Stimulated activated CD4-positive, alpha-beta T cell treated with anti-CD3 and anti-CD28 coated beads, Interleukin-1b, Interleukin-23, amount 100 ng/mL, for 1 hour (primary cell): ENCODE measurements at places on chromosomes 2 and 18.

DNA sequence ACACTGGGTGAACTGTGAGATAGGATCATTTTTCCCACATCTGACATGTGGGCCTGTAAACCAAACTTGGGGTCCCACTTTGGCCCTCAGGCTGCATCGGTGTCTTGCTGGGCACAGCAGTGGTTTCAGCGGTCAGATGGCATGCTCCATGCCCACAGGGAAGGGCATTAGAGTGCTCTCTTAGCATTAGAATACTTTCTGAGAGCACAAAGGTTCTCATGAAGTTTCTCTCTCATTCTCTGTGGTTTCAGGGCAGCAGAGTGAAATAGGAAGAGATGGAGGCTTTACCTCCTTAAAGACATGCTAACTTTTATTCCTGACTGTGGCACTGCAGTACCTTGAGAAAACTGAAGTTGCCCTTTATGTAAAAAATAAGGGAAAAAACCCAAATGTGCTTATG lies 36.6 kb upstream of the GATA6 start:
- no peak for DNase-seq

GRCh38 chr2:32768387-32769174 lies 140.7 kb downstream of the TTC27 start:
- no peak for DNase-seq

DNA sequence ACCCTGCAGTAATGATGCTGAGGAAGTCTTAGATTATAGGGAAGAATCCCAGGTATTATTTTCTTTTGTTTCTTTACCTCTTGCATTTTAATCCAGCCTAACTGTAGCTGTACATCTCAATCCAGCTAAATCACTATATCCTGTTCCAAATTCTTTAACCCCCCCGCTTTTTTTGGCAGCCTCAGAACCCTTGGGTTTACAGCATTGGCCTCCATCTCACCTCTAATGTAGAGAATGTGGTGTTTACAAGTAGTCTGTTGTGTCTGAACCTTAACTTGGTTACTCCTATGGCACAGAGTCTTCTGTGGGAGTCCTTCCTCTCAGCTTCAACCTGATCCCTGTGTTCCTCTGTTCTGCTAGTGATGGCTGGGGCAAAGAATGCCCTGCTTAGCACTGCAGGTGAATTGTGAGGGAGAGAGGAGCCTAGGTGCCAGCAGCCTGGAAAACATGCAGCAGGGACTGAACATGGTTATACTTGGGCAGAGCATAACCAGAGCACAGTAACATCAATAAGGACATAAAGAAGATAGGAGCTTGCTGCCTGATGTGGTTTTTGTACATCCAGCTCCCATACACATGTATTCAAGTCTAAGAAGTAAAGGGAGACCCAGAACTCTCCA lies 130.2 kb downstream of the FAM124B start:
- DNase-seq: no peak

GRCh38 chr18:3015204-3015592 lies 2.3 kb upstream of the LPIN2 start:
- no peak for DNase-seq

GRCh38 chr2:65940856-65941255 lies 494.1 kb upstream of the MEIS1 start:
- DNase-seq: no peak

DNA sequence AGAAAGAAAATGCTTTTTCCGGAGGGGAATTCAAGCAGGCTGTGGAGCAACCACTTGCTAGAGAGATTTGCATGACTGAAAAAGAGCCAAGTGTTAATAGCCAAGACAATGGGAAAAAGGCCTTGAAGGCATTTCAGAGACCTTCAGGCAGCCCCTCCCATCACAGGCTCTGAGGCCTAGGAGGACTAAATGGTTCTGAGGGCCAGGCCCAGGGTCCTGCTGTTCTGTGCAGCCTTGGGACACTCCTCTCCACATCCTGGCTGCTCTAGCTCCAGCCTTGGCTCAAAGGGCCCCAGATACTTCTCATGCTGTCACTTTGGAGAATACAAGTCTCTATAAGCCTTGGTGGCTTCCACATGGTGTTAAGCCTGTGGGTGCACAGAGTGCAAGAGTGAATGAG lies 81.8 kb downstream of the B3GNT2 start:
- DNase-seq: no peak

DNA sequence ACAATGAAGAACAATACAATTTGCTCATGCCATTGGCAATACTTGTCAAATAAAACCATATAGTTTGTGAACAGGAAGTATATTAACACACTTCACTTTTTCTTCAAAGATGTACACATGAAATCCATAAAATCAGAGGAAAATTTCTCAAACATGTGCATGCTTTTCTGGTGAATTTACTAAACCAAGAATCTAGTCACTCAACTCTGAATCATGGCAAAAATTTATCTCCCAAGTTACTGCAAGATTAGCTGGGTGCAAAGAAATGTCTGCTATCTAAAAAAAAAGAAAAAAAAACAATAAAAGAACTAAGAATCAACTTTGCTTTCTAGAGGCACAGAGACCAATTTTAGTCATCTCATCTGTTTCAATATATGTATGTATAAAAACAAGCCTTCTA lies 419.2 kb downstream of the NR4A2 start:
- DNase-seq: no peak

DNA sequence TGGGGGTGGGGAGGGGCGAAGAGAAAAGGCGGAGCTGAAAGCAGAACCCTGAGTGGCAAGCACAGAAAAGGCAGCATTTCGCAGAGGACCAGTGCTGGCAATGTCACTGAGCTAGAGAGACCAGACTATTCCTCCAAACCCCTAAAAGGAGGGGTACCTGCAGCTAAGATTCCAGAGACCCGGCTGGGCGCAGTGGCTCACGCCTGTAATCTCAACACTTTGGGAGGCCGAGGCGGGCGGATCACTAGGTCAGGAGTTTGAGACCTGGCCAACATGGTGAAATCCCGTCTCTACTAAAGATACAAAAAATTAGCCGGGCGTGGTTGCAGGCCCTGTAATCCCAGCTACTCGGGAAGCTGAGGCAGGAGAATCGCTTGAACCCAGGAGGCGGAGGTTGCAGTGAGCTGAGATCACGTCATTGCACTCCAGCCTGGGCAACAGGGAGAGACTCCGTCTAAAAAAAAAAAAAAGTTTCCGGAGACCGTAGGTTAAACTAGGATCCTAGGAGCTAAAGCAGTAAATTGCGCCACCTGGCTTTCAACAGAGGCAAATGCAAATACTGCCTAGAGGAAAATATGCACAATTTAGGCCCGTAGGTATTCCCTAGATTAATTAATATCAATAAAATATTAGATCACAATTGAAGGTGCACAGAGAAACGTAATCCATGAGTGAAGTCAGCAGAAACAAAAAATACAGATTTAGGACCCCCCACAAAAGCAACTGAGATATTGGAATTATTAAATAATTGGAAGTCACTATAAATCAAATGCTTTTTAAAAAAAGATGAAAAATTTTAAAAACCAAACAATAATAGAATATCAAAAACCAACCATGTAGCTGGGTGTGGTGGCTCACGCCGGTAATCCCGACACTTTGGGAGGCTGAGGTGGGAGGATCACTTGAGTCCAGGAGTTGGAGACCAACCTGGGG lies 4.9 kb downstream of the UCN start:
- DNase-seq: no peak

- DNase-seq: no peak
Observed at GRCh38 chr18:41713969-41714825, 240.8 kb upstream of the PIK3C3 start.

- DNase-seq: no peak
Observed at GRCh38 chr18:63374540-63374939, 7.5 kb upstream of the KDSR start.

- no peak for DNase-seq
Observed at GRCh38 chr18:44909191-44909719, 228.6 kb downstream of the SETBP1 start.

GRCh38 chr2:3617198-3617890 lies 22.4 kb downstream of the COLEC11 start:
- DNase-seq: no peak

DNA sequence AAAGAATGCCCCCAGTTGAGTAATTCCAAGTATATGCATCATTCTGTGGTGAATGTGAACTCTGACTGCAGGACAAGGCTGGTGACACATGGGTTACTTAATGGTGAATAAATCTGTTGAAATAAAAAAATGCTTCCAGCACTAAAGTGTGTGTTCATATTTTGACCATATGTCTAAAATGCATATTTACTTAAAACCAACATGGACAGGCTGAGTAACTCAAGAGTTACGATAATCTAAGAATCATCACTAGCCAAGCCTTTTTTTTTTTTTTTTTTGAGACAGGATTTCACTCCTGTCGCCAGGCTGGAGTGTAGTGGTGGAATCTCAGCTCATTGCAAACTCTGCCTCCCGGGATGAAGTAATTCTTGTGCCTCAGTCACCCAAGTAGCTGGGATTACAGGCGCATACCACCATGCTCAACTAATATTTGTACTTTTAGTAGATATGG lies 47.1 kb upstream of the CCBE1 start:
- no peak for DNase-seq

- no peak for DNase-seq
Observed at GRCh38 chr2:207073801-207074678, 91.7 kb downstream of the KLF7 start.

- no peak for DNase-seq
Observed at GRCh38 chr18:42177390-42177789, 222.4 kb downstream of the PIK3C3 start.

DNA sequence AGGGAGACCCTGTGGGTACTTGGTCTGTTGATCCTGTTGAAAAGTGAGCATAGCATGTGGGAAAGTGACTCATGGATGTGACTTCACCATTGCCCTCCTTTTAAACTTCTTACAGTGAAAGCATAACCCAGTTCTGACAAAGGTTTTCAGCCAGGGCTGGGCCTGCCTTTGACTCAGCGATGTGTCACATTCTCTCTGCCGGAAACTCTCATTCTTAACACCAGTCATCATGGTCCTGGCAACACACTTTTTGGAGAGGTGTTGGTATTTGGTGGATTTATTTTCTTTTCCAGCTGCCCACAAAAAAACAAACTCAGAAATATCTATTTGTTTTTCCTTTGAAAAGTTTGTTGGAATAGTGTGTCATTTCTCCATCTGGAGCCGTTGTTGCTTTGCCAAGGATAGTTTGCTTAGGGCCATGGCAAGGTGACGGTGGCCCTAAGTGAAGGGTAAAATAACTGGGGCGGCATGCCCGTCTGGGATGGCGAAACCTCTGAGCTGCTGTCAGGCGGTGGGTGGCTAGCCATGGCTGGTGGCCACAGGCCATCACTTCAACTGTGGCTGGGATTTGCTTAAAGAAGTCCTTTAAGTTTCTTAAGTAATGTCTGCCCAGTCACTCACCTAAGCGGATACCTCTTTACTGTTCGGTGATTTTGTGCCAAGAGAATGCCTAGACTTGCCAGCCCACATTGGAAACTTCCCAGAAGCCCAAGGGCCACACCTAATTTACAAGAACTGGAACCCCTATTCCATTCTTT lies 123.3 kb downstream of the LTBP1 start:
- DNase-seq: no peak

DNA sequence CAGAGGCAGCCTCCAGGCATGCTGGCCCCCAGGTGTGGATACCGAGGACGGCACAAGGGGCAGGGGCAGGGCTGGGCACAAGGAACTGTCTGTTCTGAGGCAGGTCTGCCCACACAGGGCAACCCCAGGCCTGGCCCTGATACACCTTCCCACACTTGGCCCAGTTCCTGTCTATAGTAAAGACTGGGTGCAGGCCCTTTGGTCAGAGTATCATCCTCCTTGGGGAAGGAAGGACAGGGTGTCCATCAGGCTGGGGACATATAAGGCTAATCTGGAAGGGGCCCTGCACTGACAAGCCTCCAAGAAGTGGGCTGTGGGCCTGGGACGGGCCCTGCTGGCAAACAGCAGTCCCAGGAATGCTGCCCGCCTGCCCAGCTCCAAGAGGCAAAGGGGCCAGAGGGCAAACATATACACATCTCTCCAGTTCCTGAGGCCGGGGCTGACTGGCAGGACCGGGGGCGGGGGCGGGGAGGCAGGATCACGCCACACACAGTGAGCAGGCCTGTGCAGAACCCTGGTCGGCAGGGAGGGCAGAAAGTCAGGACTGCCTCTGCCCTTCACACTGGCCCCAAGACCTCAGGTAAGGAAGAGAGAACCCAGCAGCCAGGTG lies 18.9 kb downstream of the SDC1 start:
- DNase-seq: no peak

DNA sequence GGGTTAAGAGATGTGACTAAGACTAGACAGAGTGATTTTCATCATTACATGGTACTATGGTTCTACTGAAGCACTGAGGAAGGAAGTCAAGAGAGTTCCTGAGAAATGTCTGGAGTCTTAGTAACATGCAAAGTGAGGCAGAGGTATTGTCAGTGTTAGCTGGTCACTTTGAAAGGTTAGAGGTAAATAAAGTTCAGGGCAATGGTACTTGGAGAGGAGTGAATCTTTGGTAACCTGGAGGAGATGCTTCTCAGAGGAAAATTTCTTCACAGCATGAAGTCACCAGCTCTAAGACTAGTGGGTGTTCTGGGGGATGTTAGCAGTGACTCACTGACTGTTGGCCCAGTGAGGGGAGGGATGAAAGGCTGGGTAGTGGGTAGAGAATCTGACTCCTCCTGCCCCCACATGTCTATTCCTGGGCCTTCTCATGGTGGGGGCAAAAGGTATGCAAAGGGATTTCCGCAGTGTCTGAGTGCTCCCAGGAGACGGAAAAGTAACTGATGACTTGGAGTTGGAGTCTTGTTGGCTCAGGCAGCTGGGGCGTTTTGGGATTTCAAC lies 23.3 kb upstream of the IL1RN start:
- DNase-seq: no peak

DNA sequence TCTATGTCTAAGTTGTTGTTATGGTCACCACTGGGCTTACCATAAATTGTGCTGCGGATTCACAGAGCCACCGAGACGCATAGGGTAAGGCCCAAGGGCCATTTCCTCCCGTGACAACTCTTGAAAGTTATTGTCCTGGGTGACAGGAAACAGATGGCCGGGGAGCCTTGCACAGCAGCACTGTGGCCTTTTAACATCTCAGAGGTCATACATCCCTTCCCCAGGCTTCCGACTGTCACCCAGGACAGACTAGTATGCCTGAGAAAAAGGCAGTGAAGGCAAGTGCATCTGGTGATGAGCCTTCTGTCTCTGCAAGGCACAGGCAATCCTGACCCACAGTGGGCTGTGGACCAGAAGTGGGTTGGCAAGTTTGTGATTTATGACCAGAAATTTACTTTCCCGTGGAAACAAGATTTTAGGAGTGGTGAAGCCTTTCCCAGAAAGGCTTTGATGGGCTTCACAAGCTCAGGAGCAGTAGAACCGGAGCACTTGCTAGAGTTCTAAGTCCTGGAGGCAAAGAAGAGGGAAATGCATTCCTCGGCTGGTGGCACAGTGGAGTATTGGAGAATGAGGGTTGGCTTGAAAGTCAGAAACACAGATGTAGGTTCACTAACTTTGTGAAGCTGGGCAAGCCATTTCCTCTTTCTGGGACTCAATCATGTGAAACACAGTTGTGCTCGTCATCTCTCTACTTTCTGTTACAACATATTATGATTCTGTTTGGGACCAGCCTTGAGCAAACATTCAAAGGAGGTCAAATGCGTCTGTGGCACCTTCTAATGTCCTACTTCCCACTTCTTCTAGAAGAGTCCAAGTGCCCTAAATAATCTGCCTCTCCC lies 2.0 kb upstream of the CAPN14 start:
- no peak for DNase-seq

GRCh38 chr2:210072922-210073509 lies 70.6 kb downstream of the RPE start:
- no peak for DNase-seq
